NCI-H510A treated with DMSO at 0.1 percent for 48 hours (cell line): ENCODE measurements at places on chromosomes 4 and X.

GRCh38 chr4:113586072-113586471 is 175.5 kb downstream of the CAMK2D start:
- DNase-seq, result no peak

DNA sequence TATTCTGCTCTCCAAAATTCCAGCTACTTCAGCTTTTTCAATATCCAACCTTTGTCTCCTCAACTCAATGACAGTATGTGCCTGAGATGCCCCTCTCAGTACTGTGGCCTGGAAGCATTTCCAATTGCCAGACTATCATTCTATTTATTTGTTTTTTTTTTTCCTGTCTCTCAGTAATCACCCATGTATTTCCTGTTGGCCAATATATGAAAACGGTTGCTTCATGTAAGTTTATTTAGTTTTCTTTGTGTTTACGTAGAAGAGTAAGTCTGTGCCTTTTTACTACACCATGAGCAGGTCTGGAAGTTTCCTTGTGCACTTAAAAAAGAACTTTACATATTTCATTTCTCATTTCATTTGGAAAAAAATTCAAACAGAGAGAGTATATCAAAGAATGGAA is 537.5 kb upstream of the SPANXN1 start:
- no peak for DNase-seq

DNA sequence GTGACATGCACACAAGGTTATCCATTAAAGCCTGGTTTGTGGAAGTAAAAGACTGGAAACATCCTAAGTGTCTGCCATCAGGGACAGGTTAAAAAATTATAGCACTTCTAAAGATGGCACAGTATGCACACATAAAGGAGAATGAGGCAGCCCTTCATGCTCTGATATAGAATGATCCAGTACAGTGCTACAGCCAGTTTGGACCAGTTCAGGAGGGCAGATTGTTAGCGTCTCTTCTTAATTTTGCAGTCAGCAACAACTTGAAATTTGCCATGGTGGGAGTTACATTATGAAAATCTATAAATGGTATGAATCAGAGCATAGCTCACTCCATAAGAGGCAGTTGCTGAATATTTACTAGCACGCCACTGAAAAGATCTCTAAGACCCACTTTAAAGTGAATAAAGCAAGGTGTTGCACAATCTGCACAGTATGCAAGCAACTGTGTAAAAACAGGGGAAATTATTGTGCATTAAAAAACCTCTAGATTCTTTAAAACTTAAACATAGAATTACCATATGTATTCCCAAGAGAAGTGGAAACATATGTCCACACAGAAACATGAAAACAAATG is 20.3 kb upstream of the SOD3 start:
- no peak for DNase-seq

GRCh38 chr4:185761352-185762235 is 50.4 kb downstream of the SORBS2 start:
- no peak for DNase-seq

DNA sequence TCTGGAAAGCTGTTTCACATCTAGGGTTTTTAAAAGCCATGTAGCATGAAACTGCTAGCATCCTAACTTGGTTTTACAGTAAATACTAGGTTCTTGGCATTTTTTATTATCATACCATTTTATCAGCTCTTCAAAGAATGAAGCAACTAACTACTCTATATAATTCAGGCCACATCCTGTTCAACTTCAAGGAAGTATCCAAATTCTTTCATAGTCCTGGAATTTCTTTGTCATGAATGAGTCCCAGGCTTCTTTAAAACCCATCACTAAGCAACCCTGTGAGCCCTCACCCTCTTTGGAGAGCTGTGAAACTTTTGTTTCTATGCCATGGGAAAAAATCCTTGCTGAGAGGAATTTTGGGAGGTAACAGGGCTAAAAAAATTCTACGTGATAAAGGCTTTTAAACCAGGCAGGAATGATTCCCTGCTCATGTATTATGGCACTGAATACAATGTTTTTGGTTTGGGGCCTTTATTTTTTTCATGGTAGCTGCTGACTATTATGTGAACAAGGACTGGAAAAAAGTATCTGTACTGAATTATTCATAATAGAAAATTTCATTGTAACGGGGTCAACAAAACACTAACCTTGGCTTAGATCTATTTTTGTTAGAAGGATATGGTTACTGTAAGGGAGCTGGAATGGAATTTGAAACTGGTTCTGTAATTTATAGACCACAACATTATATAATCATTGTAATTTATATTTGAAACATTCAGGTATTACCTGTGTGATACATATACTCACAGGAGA is 164.9 kb downstream of the DCTD start:
- no peak for DNase-seq

GRCh38 chr4:82038936-82039335 is 334.9 kb downstream of the HNRNPD start:
- DNase-seq, result no peak

- no peak for DNase-seq
Measured at GRCh38 chrX:40240844-40241243, 143.1 kb upstream of the BCOR start.

DNA sequence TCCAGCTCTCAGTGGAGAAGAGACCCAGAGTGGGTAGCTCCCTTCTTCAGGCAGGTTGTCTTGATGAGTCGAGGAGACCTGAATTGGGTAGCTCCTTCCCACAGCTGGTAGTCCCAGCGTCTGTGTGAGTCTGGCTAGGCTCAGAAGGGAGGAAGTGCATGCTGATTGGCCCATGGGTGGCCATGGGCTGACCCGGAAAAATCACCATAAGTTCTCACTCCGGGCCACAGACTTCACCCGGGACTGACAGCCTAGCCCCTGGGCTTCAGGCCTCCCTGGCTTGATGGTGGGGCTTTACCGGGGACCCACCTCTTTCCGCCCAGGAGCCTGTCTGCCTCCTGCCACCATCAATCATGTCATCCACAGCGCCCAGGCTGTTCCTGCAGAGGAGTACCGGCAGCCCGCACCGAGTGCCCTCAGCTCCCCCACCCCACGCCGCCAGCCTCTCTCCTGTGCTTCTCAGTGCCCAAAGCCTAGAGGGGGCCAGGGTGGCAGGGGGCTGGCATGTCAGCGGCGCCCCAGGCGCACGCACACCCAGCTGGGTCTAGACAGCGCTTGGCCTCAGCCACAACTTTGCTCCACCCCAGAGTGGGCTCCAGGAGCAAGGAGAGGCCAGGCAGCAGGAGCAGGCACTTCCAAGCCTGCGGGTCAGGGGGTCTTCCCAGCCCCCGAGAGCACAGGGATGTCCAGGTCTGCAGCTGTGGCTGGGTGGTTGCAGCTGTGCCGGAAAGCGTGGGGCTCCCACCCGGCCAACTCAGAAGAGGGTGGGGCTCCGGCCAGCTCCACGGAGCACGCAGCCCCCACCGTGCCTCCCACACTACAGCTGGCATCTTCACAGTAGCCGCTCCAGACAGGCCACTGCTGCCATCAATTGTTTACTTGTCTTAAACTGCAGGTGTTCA is 16.1 kb upstream of the SAT1 start:
- DNase-seq, result peak; percentile 17

DNA sequence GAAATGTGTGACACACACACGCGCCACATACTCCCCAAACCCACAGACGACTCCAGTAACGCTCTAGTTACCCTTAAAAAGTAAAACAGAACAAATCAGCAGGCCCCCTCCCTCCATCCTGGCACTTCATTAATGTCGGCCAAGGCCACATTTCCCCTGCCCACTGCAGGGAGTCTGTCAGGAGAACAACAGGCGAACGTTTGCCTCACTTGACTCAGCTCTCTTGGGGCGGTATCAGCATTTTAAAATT is 671 bp upstream of the FHIP1A start:
- no peak for DNase-seq

GRCh38 chr4:48914311-48914710 is 7.7 kb upstream of the OCIAD2 start:
- DNase-seq, result no peak

GRCh38 chr4:154744341-154744926 is 634 bp downstream of the LRAT start:
- peak; percentile 39 for DNase-seq

- DNase-seq, result no peak
Measured at GRCh38 chr4:123359449-123360315, 36.9 kb upstream of the SPRY1 start.

DNA sequence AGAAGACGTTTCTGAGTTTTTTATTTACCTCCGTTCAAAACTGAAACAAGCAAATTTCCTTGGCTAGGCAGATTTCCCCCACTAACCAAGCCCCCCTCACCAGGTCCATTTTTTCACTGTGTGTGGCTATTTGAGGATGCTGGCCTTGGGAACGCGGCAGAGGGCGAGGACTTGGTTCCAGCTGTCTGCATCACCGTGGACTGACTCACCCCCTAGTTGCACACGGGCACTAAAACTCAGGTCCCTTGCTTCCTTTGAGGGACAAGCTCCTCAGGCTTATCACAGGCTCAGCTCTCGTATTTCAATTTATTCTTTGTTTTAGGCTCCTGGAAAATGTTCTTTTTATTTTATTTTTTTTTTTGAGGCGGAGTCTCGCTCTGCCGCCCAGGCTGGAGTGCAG is 8.4 kb upstream of the MTNR1A start:
- no peak for DNase-seq

DNA sequence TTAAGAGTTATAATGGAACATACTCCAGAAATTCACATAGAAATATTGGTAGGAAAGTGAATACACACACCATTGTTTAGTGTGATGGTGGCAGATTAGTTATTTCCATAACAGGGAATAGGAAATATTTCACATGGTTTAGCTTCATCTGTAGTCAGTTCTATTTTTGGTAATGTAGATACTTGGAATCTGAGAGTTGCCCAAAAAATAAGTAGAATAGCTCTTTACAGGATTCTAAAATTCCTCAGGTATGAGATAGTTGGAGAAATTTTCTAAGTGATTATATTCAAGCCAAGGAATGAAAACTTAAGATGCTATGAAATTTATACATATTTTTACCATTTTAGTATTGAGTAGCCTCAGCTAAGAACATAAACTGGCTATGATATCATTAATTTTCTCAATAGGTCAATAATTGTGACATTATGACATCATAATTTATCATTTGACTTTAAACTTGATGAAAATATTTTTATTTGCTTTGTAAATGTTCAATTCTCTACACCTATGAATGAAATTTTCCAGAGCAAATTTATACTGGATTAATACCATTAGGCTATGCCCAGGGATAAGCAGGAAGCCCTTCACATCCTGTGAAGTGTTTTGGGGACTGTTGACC is 35.8 kb downstream of the CPEB2 start:
- no peak for DNase-seq

GRCh38 chr4:828641-829271 is 2.8 kb upstream of the CPLX1 start:
- no peak for DNase-seq

- DNase-seq, result no peak
Measured at GRCh38 chr4:25884031-25884782, 21.4 kb upstream of the SEL1L3 start.

- no peak for DNase-seq
Measured at GRCh38 chrX:105477351-105477750, 256.9 kb upstream of the TEX13A start.

GRCh38 chrX:116204932-116205331 is 34.4 kb downstream of the AGTR2 start:
- peak; percentile 40 for DNase-seq

GRCh38 chrX:18173494-18174180 is 47.0 kb downstream of the BEND2 start:
- DNase-seq, result peak; percentile 61

DNA sequence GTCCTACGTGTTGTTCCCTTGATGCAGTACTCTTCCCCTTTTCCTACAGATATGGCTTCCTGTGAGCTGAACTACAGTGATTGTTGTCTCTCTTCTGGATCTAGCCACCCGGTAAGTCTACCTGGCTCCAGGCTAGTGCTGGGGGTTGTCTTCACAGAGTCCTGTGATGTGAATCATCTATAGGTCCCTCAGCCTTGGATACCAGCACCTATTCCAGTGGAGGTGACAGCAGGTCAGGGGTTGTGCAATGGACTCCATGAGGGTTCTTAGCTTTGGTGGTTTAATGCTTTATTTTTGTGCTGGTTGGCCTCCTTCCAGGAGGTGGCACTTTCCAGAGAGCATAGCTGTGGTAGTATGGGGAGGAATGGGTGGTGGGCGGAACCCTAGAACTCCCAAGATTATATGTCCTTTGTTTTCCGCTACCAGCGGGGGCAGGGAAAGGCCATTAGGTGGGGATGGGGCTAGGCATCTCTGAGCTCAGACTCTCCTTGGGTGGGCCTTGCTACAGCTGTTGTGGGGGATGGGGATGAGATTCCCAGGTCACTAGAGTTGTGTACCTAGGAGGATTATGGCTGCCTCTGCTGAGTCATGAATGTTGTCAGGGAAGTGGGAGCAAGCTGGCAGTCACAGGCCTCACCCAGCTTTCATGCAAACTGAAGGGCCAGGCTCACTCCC is 121.4 kb upstream of the ANKRD50 start:
- no peak for DNase-seq

DNA sequence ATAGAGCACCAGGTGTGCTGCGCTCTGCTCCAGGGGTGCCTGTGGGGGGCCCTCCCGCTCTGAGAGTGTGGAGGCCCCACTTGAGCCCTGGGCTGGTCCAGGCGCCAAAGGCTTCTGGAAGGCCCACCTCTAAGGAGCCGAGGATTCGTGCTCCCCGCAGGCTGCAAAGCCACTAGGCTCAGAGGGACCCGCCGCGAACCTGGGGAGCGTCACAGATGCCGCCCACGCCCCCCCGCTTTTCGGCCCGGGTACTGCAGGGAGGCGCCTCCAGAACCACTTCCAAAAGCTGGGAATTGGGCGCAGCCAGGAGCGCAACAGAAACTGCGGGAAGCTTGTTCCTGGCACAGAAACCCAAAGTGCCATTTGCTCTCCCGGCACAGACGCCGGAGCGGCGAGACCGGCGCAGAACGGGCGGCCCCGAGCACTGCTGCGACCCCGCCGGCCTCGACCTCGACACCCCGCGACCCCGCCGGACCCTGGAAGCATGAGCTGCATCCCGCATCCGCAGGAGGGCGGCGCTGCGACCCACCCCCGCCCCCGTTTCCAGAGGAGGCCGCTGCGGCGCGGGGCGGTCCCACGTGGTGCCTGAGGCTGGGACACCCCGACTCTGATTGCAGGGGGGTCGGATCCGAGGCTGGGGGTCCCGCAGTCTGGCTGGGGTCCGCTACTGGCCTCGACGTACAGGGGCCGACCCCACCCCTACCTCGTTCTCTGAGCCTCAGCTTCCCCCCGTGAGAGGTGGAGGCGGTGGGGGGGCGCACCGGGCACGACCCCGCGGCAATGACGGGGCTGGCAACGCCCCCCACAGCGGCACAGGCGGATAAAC is 30.8 kb downstream of the CPLX1 start:
- DNase-seq, result no peak

- DNase-seq, result no peak
Measured at GRCh38 chr4:78528327-78528726, 23.2 kb upstream of the ANXA3 start.

- no peak for DNase-seq
Measured at GRCh38 chr4:7336732-7337131, 98.0 kb downstream of the PSAPL1 start.

DNA sequence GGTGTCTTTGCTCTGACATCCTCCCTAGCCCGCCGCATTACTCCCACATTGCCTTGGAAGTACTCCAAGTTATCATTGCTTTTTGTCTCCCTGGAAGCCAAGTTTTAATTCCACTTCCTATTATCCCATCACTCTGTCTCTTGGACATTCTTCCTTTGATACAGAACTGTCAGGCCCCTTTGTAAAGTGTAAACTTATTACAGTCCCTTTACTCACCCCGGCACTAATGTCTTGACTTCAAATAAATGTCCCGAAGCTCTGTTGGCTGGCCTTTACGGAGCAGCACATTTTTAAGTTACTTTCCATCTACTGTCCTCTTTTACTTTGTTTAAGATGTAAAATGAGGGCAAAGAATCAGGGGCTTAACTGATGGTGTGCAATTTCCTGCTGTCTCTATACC is 223.5 kb upstream of the IGFBP7 start:
- no peak for DNase-seq

GRCh38 chr4:184420402-184420801 is 53.9 kb downstream of the IRF2 start:
- DNase-seq, result no peak

GRCh38 chr4:45062935-45063545 is 336.7 kb upstream of the GNPDA2 start:
- DNase-seq, result no peak
